Kidney capillary endothelial cell (primary cell): ENCODE measurements at places on chromosomes 5 and 9.

GRCh38 chr5:107484281-107484680 lies 186.5 kb downstream of the EFNA5 start:
- DNase-seq: no peak

DNA sequence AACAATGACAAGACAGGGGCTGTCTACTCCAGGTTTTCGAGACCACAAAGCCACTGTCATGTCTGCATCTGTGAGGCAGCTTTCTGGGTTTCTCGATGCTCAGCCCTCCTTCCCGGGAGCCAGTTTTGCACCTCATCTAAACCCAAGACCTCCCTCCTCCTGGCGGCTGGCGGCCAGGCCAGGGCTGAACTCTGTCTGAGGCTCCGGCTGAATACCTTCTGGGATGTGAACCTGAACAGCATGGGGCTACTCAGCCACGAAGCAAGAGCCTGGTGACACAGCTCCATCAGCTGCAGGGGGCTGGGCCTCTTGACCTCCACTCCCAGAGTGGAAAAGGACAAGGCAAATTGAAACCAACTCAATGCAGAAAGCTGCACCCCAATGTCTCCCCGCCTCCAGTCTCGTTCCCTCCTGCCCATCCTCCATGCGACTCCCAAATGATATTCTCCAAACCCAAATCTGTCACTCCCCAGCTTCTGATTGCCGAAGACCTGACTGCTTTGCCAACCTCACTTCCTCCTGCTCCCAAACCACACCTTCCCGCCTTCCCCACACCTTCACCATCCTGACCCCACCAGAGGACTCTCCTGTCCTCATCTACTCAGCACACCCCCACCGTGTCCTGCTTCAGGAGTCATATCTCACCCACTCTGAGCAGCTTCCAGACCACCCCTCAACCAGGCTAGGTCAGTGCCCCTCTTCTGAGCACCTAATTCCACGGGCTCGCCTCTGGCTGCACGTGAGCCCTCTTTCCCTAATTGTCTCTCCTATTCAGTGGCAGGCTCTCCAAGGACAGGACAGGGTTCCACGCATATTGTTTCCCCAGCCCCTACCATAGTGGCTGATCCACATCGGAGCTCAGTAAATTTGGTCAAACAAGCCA lies 4.5 kb downstream of the ANKS6 start:
- DNase-seq: no peak

DNA sequence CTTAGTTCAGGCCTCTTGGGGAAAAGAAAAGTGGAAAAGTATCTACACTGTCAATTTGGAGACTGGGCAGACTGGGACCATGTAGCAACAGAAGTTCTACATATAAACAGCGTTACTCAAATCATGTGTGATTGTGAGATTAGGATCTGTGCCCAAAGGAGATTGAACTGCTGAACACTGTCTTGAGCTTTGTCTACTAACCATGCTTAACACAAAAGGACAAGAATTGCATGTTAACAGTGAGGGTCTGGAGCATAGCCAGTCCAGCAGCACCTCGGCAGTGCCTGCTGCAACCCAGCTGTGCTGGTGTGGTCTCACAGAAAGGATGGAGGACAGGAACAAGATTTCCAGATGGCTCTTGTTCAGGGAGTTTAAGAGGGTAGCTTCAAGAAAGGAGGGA lies 5.7 kb downstream of the PAM start:
- no peak for DNase-seq

DNA sequence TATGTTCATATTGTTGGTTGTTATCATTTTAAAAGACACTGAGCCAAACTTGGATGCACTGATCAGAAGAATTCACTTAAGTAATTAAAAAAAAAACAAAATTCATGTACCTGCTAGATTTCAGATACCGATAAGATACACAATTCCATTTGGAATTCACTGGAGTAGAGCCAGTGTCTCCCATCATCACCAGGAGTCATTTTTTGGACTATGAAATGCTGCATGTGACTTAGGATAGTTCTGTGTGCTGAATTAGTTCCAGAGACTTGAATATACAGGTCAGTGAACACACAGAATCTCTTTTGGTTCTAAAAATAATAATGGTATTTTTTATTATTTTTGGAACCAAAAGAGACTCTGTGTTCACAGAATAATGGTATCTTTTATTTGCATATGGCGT lies 482.6 kb upstream of the PIK3R1 start:
- no peak for DNase-seq

GRCh38 chr5:86881493-86882090 lies 263.9 kb downstream of the COX7C start:
- DNase-seq: no peak

DNA sequence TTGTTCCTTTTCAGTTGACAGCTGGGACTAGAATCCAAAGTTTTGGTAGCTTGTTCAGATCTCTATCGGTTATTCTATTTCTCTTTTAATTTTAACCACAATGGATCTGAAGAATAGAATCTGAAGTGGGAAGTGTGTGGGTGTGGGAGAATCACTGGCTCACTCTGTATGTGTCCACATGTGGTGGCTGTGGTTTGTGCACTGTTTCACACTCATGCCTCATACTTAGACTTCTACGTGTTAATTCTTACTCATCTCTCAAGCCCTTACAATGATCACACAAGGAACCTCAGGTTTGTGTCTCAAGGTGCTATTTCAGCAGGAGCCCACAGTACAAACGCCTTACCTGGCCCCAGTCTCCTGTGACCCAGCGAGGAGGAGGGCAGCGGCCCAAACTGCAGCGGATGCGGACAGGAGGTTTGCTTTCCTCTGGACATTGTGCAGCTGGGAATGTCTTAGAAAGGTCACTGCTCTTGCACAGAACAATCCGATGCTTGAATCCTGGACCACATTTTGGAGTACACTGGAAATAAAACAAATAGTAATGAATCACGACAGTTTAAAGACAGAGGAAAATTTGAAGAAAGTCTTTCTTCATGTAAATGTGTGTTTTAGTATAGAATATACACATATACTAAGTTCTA lies 309.1 kb downstream of the ADAMTS6 start:
- no peak for DNase-seq

DNA sequence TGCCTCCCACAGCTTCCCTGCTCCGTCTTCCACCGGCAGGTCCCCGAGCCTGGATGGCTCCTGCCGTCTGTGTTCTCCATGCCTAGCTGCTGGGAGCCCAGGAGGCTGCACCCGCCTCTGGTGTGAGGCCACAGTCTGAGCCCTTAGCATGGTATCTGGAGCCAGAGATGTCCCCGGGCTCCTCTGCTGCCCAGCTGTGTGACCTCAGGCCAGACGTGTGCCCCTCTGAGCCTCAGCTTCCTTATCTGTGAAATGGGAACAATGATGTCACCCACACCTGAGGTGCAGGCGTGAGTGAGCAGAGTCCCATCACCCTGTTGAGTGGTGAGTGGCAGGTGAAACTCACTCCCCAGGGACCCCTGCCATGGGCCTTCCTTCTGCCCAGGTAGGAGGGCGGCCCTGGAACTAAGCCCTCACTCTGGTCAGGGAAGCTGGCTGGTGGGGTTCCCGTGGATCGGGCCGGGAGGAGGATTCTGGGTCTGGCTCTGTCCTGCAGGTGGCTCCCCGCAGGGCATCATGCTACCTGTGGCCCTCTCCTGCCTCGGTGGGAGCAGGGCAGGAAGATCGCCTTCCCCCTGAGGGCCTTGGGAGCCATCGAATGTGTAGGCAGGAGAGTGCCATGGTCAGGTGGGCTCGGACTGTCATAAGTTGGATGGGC lies 239.0 kb downstream of the PBX3 start:
- DNase-seq: no peak

DNA sequence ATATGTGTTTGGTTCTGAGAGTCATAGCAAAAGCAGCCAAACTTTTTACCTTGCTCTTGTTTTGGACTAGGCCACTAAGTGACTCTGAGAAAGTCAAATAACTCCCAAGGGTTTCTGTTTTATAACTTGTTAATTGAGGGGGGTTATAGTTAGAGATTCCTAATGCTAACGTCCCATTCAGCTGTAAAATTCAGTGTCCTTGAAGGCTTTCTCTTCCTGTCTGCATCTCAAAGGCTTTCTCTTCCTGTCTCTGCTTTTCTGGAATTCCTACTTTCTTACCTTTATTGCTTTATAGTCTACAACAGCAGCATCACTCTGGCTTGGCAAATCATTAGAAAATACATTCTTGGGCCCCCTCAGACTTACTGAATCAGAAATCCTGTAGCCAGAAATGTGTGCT lies 479.5 kb upstream of the SEMA6A start:
- DNase-seq: no peak

DNA sequence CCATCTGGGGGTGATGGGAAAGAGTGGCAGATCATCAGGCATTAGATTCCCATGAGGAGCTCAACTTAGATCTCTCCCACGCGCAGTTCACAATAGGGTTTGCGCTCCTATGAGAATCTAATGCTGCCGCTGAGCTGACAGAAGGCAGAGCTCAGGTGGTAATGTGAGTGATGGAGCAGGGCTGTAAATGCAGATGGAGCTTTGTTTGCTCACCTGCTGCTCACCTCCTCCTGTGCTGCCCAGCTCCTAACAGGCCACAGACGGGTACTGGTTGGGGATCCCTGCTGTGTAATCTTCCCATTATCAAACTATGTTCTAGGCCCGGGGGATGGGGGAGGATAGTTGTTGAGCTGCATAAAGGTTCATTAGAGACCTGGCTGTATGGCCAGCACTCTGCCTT lies 58.4 kb downstream of the UGCG start:
- DNase-seq: no peak

GRCh38 chr9:33288828-33289483 lies 1.4 kb upstream of the NFX1 start:
- DNase-seq: no peak

GRCh38 chr5:131252824-131253171 lies 11.1 kb upstream of the CDC42SE2 start:
- DNase-seq: peak; percentile 64

GRCh38 chr5:58469896-58470295 lies 10.0 kb upstream of the PLK2 start:
- no peak for DNase-seq

GRCh38 chr5:94181895-94182294 lies 436.5 kb downstream of the KIAA0825 start:
- no peak for DNase-seq

GRCh38 chr5:16679863-16680262 lies 63.1 kb upstream of the RETREG1 start:
- DNase-seq: no peak

- no peak for DNase-seq
These were observed 91.3 kb upstream of the ADAMTS2 start for GRCh38 chr5:179436321-179437122.

- DNase-seq: no peak
These were observed 26.0 kb downstream of the ACTBL2 start for GRCh38 chr5:57456531-57457135.

- DNase-seq: peak; percentile 73
These were observed 31.7 kb downstream of the PRRX2 start for GRCh38 chr9:129696944-129697655.

DNA sequence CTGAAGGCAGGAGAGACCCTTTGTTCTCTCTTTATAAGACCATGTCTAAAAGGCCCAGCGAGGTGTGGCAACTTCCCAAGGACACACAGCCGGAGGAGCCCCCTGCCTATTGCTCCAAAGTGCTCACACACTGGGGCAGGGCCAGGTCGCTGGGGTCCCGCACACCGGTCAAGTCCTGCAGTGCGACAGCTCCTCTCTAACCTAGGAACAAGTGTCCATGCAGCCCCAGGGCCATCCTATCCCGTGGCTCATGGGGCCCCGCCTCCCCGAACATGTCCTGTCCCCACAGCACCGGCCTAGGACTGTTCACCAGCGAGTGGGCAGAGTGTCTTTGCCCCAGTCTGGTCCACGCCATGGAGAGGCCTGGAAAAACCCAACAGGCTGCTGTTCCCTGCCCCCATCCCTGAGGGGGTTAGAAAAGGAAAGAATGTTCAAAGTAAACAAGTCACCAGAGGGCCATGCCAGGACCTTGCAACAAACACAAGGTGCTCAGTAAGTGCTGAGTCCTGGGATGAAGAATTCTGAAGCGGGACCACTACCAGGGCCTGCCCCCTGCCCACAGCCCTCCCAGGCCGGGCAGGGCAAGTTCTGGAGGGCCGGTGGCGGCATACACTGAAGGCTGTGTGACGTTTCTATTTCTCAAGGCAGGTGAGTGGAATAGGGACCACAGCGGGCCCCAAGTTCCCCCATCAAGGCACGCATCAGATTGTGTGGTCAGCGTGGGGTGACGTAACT lies 938 bp downstream of the NINJ1 start:
- no peak for DNase-seq

GRCh38 chr9:109238655-109239054 lies 71.6 kb upstream of the FRRS1L start:
- no peak for DNase-seq

- no peak for DNase-seq
These were observed 10.0 kb downstream of the LCP2 start for GRCh38 chr5:170287532-170287931.

GRCh38 chr9:113484258-113484730 lies 20.8 kb downstream of the RGS3 start:
- no peak for DNase-seq

- DNase-seq: no peak
These were observed 2.0 kb downstream of the RORB start for GRCh38 chr9:74499111-74499601.

DNA sequence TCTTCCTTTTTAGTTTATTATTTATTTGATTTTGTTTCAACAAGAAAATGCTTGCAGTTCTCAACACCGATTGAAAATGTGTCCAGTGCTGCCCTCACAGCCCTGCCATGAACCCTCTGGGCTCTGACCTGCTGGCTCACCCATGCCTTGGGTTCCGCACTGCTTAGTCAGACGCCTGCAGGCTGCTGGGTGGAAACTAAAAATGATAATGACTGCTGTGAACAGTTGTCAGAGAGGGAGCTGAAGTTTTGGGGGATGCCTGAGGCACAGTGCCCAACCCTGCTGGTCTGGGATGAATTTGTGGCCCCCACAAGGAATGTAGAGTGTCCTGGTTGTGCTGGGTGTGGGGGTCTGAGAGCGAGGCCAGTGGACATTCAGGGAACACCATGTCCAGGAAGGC lies 22.2 kb upstream of the CFAP157 start:
- no peak for DNase-seq

GRCh38 chr5:3310541-3311261 lies 284.9 kb upstream of the IRX1 start:
- no peak for DNase-seq

GRCh38 chr5:125042261-125042890 lies 295.9 kb upstream of the ZNF608 start:
- DNase-seq: no peak

- DNase-seq: no peak
These were observed 16.9 kb downstream of the TLE4 start for GRCh38 chr9:79588488-79589223.

DNA sequence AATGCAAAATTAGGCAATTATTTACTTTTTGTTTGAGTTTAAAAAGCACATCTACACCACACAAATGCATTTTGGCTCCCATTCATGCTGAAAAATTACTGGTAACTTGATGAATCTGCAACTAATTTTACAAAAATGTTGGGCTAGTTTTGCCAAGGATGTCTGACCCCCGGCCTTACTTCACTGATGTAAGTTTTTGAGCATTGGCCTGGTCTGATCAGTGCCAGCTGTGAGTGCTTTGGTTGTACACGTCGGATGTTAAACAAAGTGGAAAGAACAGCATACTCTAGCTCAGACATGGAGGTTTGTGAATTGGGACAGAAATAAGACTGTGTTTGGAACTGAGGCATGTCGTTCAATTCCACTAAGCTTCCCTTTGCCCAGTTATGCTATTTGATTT lies 1044.2 kb downstream of the TLE4 start:
- DNase-seq: no peak

GRCh38 chr5:35331956-35332950 lies 102.0 kb upstream of the PRLR start:
- no peak for DNase-seq

- no peak for DNase-seq
These were observed 330.4 kb downstream of the ICE1 start for GRCh38 chr5:5752844-5753243.
